ENCODE measurements at places on chromosomes 7 and 10. TPM values are rescaled to one million over a fixed set of nuclear protein-coding genes. Genes with fewer than 3 reads are reported as not detected.

The TMEM176B gene
- total RNA-seq = 34.0 TPM

The RGS10 gene
- total RNA-seq = 5.6 TPM

The VWC2 gene
- 7.9 TPM for total RNA-seq

The PITRM1 gene
- total RNA-seq = 91.4 TPM

The ATP6V0A4 gene
- total RNA-seq = not detected

The FLNC gene
- total RNA-seq = 839 TPM
